Activated CD4-positive, alpha-beta memory T cell treated with anti-CD3 and anti-CD28 coated beads for 36 hours (primary cell): ENCODE measurements at places on chromosomes 4 and X. TPM values are rescaled to one million over a fixed set of nuclear protein-coding genes. Genes with fewer than 3 reads are reported as not detected.

DNA sequence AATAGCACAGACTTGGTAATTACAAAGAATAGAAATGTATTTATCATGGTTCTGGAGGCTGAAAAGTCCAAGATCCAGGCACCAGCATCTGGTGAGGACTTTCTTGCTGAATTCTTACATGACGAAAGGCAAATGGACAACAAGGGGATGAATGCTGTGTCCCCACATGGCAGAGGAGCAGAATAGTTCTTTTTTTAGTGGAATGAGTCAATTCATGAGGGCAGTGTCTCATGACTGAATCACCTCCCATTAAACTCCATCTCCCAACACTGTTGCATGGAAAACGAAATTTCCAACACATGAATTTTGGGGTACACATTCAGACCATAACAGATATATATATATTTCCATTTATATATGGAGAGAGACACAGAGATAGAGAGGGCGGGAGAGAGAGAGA, 628.3 kb downstream of the TRIML1 start:
- no peak for DNase-seq
- H3K4me1 ChIP-seq = no peaks in the 10 kb centered on the region
- H3K27ac ChIP-seq = no peak overlapping the region
- H3K4me3 ChIP-seq = no peak overlapping the region
- no peaks in the 10 kb centered on the region for H3K27me3 ChIP-seq

FTHL17 gene
- total RNA-seq = not detected

RXFP1 gene
- not detected for total RNA-seq

- no peaks in the 10 kb centered on the region for H3K4me1 ChIP-seq
- no peaks in the 10 kb centered on the region for H3K36me3 ChIP-seq
- H3K4me3 ChIP-seq = no peak overlapping the region
- DNase-seq = no peak
- no peak overlapping the region for H3K27ac ChIP-seq
- H3K27me3 ChIP-seq = no peaks in the 10 kb centered on the region
Observed at GRCh38 chr4:131426023-131426758, 1722.9 kb upstream of the PCDH10 start.

DNA sequence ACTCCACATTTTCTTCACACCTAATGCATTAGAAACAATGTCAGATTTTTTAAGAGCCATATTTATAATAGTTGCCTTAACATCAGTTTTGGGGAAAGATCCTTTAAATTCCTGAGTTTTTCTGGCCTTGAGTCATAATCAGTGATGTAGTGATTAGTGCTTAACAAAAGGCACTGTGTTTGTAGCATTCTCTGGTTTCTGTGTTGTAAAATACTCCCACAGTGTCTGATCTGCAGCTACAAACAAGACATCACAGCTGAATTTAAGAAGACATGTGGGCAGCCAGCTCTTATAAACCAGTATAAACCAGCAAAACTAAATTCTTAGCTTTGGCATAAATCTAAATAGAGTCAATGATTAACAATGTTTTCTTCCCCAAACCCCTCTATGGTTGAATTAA, 233.8 kb downstream of the FSTL5 start:
- H3K36me3 ChIP-seq = no peaks in the 10 kb centered on the region
- no peaks in the 10 kb centered on the region for H3K4me1 ChIP-seq
- no peak overlapping the region for H3K4me3 ChIP-seq
- H3K27ac ChIP-seq = no peak overlapping the region

DUSP21 gene
- not detected for total RNA-seq

TAF7L gene
- not detected for total RNA-seq

GRCh38 chrX:11953615-11954014, 184.7 kb upstream of the FRMPD4 start:
- no peaks in the 10 kb centered on the region for H3K27me3 ChIP-seq
- no peaks in the 10 kb centered on the region for H3K36me3 ChIP-seq

DNA sequence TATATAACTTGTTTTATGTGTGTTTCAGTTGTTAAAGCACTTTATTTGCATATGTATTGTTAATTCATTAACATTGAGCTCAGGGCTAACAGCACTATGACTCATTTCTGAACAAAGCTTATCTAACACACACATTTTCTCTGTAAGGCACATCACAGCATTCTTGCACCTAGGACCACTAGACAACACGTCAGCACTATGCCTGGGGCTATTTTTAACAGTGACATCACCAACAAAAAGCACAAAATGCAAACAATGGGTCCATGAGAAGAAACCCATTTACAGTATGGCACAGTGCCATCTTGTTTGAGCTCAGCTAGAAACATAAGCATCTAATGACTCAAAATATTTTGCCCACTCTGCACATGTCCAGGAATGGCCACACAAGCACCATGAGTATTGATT, 124.4 kb downstream of the RELL1 start:
- H3K36me3 ChIP-seq = no peaks in the 10 kb centered on the region
- no peak overlapping the region for H3K4me3 ChIP-seq
- no peaks in the 10 kb centered on the region for H3K4me1 ChIP-seq
- no peak overlapping the region for H3K27ac ChIP-seq
- H3K27me3 ChIP-seq = no peaks in the 10 kb centered on the region

DNA sequence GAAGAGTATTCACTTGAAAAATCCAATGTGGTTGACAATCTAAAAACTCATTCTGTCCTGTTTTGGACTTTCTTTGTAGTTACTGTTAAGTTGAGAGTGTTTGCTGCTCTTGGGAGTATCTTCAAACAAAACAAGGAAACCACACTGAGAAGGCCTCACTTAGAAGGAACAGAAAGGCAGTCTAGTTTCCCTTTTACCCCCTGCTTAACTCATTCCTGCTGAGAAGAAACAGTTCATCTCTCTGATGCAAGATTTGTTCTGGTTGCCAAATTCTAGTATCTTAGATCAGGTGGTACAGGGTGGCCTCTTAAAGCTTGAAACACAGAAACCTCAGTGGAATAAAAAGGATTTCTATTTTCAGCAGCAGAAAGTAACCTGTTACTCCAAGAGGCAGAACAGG, 41.4 kb downstream of the GUCY2F start:
- no peak for DNase-seq
- no peak overlapping the region for H3K27ac ChIP-seq
- no peaks in the 10 kb centered on the region for H3K4me1 ChIP-seq
- no peak overlapping the region for H3K4me3 ChIP-seq
- peaks cover 3% of the 10 kb centered on the region for H3K27me3 ChIP-seq
- H3K36me3 ChIP-seq = no peaks in the 10 kb centered on the region

LRCH2 gene
- not detected for total RNA-seq

- no peak overlapping the region for H3K4me3 ChIP-seq
- no peak overlapping the region for H3K27ac ChIP-seq
- no peaks in the 10 kb centered on the region for H3K4me1 ChIP-seq
- no peaks in the 10 kb centered on the region for H3K36me3 ChIP-seq
Observed at GRCh38 chrX:101999644-102000539, 68.1 kb upstream of the ZMAT1 start.

GAGE12F gene
- total RNA-seq = not detected
